ENCODE measurements at places on chromosomes 11 and 22. TPM values are rescaled to one million over a fixed set of nuclear protein-coding genes. Genes with fewer than 3 reads are reported as not detected.

The AGBL2 gene
- total RNA-seq, result 0.67 TPM

The BAIAP2L2 gene
- total RNA-seq, result 0.45 TPM

GRCh38 chr22:44632541-44633396 lies 69.2 kb upstream of the PRR5 start:
- no peak for DNase-seq

DNA sequence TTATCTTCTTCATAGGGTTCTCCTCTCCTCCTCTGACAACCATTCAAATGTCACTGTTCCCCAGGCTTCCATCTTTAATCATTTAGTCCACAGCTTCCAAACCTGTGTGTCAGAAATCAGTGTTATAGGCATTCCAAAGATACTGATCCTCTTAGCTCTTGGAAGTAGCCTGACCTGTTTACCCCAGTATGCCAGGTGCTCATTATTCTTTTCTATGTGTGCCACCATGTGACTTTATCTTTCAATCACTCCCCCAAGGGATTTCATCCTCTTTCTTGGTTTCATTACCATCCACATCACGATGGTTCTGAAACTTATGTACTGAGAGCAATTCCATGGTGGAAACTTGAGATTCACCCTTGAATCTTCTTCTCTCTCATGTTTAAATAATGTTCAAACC lies 7.6 kb downstream of the POU2AF2 start:
- DNase-seq, result no peak

GRCh38 chr22:42425337-42425988 lies 6.7 kb downstream of the NFAM1 start:
- DNase-seq, result no peak
